ENCODE measurements at places on chromosomes 2 and 18. TPM values are rescaled to one million over a fixed set of nuclear protein-coding genes. Genes with fewer than 3 reads are reported as not detected.

- DNase-seq, result no peak
Measured at GRCh38 chr2:19111354-19111753, 247.1 kb downstream of the OSR1 start.

DNA sequence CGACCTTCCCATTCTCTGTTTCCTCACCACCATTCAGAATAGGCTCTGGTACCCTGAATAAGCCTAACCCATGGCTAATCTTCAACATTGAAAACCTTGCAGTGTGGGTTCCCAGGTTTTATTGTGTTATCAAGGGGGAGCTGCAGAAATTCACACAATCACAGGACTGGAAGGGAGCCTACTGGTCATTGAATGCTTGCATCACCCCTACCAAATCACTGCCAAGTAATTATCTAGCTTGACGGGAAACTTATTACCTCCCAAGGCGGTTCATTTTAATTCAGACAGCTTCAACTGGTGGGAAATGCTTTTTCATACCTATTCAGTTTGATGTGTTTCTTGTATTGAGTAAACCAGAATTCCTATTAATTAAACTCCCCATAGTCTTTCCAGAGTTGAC is 33.6 kb upstream of the EFEMP1 start:
- DNase-seq, result no peak

- no peak for DNase-seq
Measured at GRCh38 chr2:119548516-119549120, 4.4 kb downstream of the CFAP221 start.

DNA sequence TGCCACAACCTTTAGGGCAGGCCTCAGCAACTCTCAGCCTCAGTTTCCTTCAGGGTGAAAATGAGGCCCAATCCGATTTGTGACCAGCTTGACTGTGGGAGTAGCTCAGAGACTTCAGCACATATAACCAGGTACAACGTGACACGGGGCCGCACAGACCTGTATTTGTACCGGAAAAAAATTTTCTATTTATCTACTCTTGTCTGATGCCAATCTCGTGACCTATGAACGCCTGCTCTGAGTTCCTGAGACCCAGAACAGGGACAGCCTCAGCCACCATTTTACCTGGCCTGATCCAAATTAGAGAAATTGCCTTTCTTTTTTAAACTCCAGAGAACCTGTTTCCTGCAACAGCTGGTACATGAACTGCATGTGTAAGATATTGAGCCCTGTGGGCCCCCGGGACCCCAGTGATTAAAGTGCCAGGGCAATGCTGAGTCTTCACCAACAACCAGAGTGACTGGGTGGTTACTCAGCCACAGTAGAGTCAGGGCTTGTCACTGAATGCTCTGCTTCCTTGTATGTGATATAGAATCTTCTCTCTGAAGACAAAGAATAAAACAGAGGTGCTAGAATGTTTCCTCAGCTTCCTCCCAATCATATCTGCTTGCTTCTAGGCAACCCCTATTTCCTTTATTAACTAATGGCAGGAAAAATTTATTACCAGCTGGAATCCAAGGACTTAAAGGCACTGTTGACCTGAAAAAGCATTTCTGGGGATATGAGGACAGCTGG is 47.8 kb upstream of the FZD7 start:
- no peak for DNase-seq

- no peak for DNase-seq
Measured at GRCh38 chr2:15687720-15688119, 96.1 kb downstream of the DDX1 start.

GRCh38 chr2:203583084-203583695 is 48.1 kb upstream of the RAPH1 start:
- no peak for DNase-seq

Gene PLA2R1
- 0.39 TPM for total RNA-seq

DNA sequence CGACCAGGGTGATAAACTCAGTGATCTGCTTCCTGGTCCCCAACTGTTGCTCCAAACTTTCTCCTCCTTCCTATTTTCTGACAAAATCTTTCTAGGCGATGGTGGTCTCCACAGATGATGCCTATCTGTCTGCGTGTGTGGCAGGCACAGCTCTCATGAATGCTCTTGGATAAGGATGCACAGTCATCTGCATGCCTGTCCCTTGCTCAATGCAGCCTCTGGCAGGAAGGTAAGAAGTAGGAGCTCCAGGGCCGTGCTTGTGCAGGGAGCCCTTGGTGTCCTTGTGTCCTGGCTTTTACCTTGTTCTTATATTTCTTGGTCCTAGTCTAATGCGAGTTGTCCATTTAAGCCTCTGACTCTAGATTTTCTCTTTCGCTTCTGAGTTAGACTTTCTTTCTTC is 57.5 kb downstream of the INSIG2 start:
- DNase-seq, result no peak

Gene PRSS56
- total RNA-seq, result 2.5 TPM

DNA sequence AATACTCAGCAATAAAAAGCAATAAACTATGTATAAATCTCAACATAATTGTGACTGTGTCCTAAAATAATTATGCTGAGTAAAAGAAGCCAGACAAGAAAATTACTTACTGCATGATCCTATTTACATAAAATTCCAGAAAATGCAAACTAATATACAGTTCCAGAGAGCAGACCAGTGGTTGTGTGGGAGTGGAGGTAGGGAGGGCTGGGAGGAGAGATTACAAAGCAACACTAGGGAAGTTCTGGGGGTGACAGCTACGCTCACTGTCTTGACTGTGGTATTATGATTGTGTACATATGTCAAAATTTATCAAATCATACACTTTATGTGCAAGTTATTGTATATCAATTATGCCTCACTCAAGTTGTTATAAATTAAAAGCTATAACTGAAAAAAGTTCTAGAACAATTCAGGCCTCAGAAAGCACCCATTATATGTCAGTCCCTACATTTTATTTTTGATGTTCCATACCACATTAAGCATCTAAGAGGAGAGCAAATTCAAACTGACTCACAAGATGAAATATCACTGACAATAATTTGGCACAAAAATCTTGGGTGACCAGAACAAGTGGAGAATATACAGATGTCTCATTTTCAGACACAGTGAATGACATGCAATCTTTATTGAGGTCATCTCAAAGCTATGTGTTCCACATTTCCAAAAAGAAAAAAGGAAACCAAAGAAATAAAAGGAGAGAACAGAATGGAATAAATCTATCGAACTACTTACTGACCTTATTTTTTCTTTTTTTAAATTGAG is 85.1 kb downstream of the ANTXR1 start:
- DNase-seq, result no peak

DNA sequence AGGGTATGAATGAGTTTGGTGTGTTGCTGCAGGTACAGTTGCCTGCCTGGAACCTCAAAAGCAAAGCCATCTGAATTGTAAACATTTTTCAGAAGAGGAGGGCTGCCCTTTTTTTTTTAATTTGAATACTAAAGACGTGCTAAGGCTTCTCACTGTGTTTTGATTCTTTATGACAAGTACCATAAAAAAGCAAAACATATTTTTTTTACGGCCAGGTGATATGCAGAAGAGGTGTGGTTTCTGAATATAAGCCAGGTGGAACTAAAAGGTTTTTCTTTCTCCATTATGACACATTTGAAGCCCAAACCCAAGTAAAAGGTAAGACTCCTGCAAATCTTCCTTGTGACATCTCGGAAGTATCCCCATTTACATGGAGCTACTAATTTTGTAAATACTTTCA is 246.3 kb downstream of the IRS1 start:
- no peak for DNase-seq

DNA sequence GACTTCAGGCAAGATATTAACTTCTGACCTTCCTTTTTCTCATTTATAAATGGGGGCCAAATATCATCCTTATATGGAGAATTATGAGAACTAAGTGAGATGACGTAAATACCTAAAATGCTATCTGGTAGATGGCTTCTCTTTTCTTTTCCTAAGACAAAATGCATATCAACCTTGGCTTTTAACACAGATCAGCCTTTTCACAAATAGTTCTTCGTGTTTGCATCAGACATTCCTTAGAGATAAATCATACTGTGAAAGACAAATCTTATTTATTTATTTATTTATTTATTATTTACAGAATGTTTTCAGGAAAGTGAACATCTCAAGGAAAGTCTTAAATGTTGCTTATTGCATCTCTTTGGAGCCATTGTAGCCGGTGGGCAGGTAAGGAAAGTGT is 62.8 kb downstream of the NBEAL1 start:
- no peak for DNase-seq

DNA sequence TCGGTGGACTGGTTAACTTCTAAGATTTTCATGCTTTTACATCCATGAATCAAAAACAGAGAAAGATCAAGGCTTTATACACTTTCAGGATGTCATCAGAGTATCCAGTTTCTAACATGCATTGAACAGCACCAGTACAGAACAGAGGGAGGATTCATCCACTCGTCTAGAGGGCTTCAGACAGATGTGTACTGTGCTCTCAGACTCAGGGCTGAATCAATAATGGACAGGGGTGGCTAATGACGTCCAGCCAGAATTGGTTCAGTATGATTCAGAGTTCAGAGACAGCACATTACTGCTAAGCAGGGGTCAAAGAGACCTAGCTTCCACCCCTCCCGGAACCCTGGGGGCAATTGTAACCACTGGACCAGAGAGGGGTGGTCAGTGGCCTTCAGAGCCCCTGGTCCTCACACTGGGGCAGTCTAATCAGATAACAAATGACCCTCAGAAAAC is 37.3 kb downstream of the RNU4ATAC start:
- DNase-seq, result no peak

DNA sequence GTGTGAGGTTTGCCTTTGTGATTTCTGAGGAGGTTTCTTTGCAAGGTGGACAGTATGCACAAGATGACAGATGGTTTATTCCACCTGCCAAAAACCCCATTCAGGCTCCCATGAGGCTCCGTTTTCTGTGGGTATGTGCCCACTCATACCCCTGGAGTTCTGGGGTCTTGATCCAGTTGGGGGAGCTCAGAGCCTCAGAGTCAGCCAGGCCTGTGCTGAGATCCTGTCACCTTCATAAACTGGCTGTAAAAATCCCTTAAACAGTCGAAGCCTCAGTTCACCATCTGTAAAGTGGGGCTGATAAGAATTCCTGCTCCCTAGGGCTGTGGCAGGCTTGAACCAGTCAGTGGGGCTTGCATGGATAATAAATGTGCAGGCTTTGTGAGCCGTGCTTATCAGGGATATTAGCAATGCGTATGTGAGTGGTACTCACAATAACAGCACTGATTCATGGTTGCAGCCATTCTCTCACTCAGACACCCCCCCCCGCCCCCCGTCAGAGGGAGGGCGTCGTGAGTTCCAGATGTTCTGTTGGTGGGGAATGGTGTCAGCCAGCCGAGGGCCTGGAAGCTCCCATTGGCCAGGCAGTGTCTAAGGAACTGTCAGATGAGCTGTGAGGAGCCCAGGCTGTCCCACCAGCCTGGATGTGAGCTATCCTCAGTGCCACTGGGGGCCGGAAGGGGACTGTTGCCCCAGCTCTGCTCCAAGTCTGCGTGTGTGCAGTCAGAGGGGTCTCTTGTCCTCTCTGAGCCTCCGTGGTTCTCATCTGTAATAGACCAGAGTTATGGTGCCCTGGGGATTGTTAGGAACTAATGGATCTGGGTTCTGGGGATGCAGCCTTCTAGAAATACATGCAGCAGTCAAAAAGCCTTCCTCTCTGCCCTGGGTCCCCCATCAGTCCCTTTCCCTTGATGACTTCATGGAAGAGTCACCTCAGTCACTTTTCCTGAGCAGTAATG is 51.7 kb downstream of the KCNIP3 start:
- no peak for DNase-seq

Gene CNDP2
- 82.8 TPM for total RNA-seq

Gene AFF3
- 0.41 TPM for total RNA-seq

GRCh38 chr2:237860273-237860935 is 981 bp downstream of the RAMP1 start:
- DNase-seq, result no peak

DNA sequence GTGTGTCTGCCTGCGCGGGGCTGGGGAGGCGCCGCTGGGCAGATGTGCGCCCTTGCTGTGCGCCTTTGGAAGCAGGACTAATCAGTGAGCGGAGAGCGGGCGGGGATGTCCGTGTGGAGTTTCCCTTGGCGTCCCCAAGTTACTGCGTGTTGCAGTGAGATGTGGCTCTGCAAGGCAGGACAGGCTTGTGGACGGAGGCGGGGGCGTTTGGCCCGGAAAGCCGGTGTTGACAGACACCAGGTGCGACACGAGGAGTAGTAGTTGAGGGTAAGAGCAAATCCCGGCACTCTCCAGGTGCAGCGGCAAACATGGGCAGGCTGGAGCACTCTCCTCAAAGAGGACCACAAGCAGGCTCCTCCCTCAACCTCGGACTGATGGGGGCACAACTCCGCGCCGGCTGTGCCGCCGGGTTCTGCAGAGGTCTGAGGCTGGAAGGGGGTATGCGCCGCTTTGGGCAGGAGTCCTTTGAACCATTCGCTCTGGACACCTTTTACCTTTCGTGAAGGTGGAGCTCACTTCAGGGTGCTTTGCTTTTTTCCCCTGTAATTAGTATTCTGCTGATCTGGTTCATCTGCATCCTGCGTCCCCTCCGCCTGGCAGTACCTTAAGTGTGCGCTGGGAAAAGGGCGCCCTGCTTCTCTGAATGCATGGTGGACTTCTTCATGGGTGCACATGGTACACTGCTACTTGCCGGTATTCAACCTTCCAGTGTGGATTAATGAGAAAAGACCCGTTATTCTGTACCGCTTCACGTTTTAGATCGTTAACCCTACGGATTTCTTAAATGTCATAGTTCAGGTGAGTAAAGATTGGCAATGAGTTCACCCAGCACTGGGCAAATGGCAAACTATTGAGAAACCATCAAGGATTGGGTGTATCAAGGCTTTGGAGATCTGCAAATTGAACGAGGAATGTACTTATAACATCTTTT is 608 bp downstream of the CDH7 start:
- no peak for DNase-seq

Measured in gastrocnemius medialis (tissue), 4 donors.